Jurkat, Clone E6-1 (cell line): ENCODE measurements at places on chromosomes 1 and 21.

DNA sequence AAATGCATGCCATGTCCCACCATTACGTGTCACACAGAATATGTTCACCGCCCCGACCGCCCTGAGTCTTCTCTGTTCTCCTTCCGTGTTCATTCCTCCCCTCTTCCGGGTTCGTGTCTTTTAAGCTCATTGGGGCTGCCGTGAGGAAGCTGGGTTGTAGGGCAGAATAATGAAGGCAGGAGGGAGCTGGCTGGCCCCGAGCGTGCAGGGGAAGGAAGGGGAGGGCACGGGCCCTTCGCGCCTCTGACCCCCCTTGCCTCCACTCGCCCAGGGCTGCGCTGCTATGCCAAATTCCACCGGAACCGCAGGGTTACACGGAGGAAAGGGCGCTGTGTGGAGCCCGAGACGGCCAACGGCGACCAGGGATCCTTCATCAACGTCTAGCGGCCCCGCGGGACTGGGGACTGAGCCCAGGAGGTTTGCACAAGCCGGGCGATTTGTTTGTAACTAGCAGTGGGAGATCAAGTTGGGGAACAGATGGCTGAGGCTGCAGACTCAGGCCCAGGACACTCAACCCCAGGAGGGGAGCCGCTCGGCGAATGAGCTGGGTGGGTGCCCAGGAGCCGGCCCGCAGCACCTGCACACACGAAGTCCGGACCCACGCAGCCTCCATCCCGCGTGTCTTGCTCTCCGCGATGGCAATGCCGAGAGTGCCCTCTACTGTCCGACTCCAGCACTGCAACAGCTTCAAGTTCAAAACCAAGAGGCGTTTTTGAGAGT is 16.5 kb upstream of the AGTRAP start:
- peak; percentile 63 for DNase-seq

GRCh38 chr1:68361346-68361910 is 88.3 kb downstream of the RPE65 start:
- no peak for DNase-seq

- no peak for DNase-seq
These were observed 1.8 kb downstream of the SH3GLB1 start for GRCh38 chr1:86706018-86706635.

GRCh38 chr1:20875198-20875973 is 88.3 kb upstream of the HP1BP3 start:
- no peak for DNase-seq

- DNase-seq: no peak
These were observed 16.6 kb downstream of the SAMD11 start for GRCh38 chr1:940107-941014.

DNA sequence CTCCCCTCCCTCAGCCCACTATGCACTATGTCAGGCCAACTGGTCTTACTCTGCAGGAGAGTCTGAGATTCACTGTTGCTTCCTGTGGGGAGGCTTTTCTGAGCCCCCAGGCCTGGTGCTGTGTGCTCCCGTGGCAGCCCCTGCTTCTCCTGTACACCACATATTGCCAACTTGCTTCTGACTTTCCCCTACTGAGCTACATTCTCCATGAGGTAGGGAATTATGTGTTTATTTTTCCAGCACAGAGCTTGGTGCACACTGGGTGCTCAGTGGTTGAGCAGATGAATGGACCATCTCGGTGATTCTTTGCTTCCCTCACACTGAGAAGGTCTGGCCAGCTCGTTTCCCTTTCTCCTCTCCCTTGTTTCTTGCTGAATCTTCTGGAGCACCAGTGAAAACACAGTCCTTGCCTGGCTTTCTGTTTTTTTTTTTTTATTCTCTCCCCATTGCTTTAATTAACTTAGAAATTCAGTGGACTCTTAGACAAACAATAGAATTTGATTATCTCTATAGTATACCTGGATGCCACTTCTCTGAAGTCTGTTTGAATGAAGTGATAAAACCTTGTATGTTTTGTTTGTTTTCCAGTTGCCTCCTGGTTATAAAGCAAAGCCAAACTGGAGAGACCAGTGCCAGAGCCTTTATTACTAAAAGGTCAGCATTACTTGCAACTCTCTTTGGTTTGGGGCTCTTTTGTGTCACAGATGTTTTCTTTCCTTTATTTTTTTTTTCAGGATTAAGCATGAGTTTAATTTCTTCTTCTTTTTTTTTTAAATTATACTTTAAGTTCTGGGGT is 50.3 kb upstream of the CNIH3 start:
- no peak for DNase-seq

GRCh38 chr1:184028854-184029623 is 8.5 kb downstream of the COLGALT2 start:
- DNase-seq: no peak

DNA sequence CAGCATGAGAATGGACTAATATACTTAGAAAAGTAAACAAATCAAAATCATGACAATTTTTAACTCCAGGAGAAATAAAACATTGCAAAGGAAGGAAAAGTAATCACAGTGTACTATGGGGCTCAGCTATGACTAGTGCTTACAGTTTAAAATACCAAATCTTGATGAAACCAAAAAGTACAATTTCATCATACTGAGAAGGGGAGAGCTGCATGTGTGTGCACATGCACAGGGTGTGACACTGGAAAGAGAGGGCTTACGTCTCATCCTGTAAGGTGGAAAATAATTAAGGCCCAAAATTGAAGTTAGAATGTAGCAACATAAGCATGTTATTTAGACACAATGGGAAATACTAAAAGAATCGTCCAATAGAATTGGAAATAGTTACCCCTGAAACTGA is 64.6 kb downstream of the OMA1 start:
- no peak for DNase-seq

- DNase-seq: no peak
These were observed 69.9 kb upstream of the USP25 start for GRCh38 chr21:15659753-15660422.

DNA sequence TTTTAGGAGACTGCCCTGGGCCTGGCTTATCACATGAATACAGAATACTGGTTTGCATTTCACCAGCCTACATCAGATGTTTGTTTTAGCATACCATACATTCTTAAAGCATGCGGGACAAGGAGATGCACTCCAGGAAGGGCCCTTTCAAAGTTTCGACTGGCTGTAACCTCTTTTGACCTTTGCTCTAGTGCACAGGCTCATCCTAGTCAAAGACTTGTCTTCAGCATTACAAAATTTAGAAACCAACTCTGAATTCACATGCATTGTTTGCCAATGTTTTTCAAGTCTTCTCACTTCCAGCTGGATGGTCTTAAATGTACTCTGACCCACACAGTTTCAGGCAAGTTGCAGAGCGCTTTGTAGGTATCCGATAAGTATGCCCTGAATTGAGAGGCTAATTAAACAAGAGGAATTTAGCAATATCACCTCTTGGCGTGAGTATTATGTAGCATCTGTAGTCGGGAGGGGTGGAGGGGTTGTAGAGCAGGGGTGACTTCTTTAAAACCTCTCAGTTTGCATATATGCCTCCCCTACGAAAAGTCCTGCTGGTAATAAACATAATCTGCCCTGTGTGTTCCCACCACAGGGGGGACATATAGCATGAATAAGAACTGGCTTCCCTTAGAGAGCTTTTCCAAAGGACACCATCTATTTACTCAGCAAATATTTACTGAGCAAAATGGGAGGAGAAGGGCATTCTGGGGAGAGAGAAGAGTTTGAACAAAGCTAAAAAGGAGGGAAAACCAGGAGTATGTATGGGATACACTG is 24.4 kb upstream of the AHCYL1 start:
- no peak for DNase-seq

GRCh38 chr1:84836145-84836544 is 56.9 kb downstream of the LPAR3 start:
- DNase-seq: no peak

GRCh38 chr1:110207831-110208230 is 2.3 kb upstream of the KCNC4 start:
- peak; percentile 71 for DNase-seq

DNA sequence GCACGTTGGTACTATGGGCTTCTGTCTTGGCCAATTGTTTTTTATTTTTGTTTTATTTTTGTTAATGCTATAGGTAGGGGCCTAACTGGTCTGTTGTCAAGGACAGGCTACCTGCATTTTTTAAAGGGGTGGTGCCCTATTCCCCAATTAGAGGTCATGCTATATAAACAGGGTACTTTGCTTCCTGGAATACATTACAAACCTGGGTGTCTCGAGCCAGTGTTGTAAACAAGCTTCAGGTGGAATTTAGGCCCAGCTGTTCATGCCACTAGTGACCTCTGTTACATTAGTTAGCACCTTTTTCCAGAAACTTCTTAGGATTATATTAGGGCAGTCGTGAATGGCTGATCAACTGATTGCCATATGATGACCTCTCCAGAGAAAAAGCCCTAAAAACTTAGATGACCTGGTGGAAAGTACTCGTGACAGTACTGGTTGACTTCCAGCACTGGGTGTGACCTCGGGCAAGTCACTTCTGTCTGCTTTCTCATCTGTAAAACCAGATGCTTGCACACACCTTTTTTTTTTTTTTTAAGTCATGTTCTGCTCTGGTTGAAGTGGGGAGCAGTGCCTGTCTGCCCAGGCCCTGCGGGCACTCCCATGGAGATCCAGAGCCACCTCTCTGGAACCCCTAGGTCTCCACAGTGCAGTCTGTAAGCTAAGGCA is 46.5 kb downstream of the ELK4 start:
- DNase-seq: no peak

- DNase-seq: no peak
These were observed 45.1 kb downstream of the ECE1 start for GRCh38 chr1:21244986-21245687.
